ENCODE measurements at places on chromosomes 3 and 15. TPM values are rescaled to one million over a fixed set of nuclear protein-coding genes. Genes with fewer than 3 reads are reported as not detected.

Gene RPL35A
- total RNA-seq, result 1,338 TPM

Gene ZDHHC23
- 2.6 TPM for total RNA-seq

Gene FSD2
- not detected for total RNA-seq

Gene MYD88
- 46.5 TPM for total RNA-seq

Gene SERINC4
- total RNA-seq, result 0.28 TPM

Gene RTF1
- 40.7 TPM for total RNA-seq

Gene NPAP1
- total RNA-seq, result not detected

Gene PLD1
- total RNA-seq, result 1.1 TPM

Gene ZBTB20
- 3.3 TPM for total RNA-seq

Gene GOLGA6L9
- total RNA-seq, result 1.7 TPM

Gene TMOD2
- total RNA-seq, result 1.7 TPM

All from activated T-helper 2 cell treated with anti-CD3 and anti-CD28 coated beads, Interferon-gamma antibody, Interleukin-2, Interleukin-4, amounts not matched to agents 10 μg/mL and 5 μg/mL and 100 μg/mL, durations not matched to agents 14 hours and 24 hours and 36 hours (primary cell).